ENCODE measurements at places on chromosomes 3 and 15. TPM values are rescaled to one million over a fixed set of nuclear protein-coding genes. Genes with fewer than 3 reads are reported as not detected.

GRCh38 chr15:73866881-73867410 lies 6.4 kb upstream of the TBC1D21 start:
- DNase-seq: no peak

DNA sequence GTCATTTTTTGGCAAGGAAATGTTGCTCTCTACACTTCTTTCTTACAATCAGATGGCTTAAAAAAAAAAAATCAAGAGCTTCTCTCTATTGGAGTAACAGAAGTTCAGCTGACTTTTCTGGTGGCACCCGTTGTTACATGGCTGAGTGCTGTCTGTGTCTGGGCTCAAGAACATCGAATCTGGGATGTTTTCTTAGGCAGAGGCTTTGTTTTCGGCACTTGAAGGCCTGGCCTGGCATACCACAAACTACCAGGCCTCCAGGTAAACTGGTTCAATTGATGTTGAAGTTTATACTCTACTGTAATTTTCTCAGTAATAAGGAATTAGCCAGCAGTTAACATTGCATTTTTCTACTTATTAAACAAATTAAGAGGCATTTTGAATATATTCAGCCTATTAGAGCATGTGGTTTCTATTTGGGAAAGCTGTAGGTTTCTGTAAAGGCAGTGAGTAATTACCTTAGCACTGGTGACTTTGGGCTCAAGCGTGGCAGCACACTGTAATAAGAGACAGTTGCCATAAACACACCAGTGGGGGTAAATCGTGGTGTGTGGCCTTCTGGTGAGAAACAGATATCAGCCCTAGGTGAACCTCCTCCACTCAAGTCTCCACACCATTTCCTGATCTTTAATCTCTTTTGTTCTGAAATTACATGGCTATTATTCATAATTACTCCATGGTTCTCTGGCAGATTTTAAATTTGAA lies 544.7 kb downstream of the MECOM start:
- no peak for DNase-seq

GRCh38 chr3:64730681-64731080 lies 42.9 kb upstream of the ADAMTS9 start:
- peak; percentile 20 for DNase-seq

DNA sequence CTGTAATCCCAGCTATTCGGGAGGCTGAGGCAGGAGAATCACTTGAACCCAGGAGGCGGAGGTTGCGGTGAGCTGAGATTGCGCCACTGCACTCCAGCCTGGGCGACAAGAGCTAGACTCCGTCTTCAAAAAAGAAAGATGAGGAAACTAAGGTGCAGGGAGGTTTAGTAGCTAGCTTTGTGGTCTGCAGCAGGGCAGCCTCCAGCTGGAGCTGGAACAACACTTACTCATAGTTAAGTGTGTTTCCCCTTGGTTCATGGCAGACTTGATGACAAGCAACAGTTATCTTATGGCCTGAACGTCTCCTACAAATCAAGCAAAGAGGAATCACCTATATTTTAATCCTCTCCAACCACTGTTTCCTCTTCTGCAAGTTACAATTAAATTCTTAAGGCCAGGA lies 12.6 kb downstream of the KAT2B start:
- no peak for DNase-seq

The SEMA3F gene
- 10.1 TPM for total RNA-seq

GRCh38 chr15:45391746-45392583 lies 13.6 kb upstream of the GATM start:
- DNase-seq: no peak

The NSMCE3 gene
- total RNA-seq: 9.0 TPM

The SLCO3A1 gene
- 47.3 TPM for total RNA-seq

DNA sequence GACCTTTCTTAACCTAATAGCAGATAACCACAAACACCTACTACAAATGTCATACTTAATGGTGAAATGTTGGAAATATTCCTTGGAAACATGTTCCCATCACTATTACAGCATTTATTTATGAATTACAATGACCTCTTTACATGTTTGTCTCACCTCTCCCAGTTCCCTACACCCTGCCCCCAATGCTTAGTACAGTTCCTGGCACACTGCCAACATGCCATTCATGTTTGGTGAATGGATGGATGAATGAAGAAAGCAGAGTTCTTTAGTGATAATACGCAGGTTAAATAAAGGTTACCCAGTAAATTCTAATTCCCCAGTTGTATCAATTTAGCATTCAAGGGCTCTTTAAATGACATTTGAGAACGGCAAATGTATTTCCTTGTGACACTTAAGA lies 259.9 kb upstream of the ATP11B start:
- DNase-seq: no peak

The CHRNA7 gene
- total RNA-seq: 1.5 TPM

DNA sequence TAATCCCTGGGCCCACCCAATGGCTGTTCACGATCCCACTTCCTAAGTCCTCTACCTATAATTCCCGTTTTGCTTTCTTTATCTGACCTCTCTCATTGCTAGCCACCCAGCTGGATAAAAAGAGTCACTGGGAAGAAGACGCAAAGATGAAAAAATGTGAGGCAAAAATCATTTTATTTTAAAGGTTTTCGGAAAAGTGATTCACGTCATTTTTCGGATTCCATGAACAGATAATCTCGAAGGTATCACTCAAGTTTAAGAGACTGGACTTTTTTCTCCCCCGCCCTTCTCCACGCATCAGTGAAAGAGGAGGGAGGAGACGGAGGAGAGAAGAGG lies 266.6 kb downstream of the CGGBP1 start:
- no peak for DNase-seq

The CACNA2D2 gene
- total RNA-seq: 8.7 TPM

The REC114 gene
- 5.1 TPM for total RNA-seq

The NR1I2 gene
- total RNA-seq: 0.18 TPM

DNA sequence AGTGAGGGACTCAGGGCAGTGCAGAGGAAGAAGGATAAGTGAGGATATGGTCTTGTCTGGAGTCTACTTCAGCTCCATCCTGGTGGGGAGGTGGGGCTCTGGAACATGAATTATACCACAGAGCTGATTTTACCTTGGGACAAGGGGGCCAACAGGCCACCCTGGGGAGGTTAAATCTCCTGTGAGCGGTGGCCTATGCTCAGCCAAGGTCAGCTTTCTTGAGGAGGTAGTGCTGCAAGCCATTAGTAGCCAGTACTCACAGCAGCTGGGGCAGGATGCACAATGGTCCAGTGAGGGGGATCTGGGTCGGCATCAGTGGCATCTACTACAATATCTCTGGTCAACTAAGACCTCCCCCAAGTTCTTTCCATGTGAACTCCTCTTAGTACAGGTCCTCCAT lies 49.7 kb downstream of the XYLB start:
- no peak for DNase-seq

DNA sequence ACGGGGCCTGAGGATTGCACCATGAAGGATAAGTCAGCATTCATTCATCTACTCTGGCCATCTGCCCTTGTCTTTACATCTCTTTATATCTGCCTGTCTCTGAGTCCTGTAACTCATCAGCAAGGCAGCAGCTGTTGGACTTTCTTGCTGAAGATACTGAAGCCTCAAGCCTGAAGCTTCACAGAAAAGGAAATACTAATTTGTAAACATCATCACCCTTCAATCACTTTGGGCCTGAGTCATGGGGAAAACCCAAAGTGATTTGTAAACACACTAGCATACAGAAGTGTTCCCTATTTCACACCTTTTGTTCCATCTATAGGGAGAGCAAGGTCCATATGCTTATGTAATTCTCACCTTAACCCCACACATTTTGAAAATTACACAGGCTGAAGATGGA lies 928.2 kb downstream of the EPHA3 start:
- DNase-seq: no peak

- no peak for DNase-seq
These were observed 225.2 kb downstream of the TCF12 start for GRCh38 chr15:57143511-57144078.

The HYPK gene
- 16.0 TPM for total RNA-seq

GRCh38 chr3:65334045-65334665 lies 646.4 kb upstream of the ADAMTS9 start:
- peak; percentile 42 for DNase-seq

The TRH gene
- total RNA-seq: not detected

DNA sequence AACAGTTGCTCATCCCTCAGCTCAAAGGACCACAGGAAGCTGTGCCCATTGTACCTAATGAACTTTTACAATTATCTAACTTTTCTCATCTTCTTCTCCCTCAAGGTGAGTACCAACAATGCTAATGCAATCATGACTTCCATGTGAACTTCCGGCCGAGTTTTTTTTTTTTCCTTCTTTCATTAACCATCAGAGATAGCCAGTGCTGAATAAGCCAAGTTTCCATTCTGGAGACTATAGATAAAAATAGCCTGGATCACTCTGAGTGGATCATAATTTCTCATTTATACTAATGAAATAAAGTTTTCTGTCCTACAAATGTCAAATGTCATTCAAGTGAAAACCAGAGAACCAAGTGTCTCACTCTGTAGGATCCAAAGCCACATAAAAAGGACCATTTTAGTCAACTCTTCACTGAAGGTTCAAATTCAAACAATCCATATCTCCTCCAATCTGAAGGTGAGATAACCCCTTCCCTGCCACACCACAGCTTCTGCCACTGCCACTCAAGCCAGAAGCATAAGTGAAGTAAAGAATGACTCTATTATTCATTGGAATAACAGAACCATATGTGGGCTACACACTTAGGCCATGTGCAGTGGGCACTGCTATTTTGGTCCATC lies 5.5 kb downstream of the SUMF1 start:
- DNase-seq: no peak

DNA sequence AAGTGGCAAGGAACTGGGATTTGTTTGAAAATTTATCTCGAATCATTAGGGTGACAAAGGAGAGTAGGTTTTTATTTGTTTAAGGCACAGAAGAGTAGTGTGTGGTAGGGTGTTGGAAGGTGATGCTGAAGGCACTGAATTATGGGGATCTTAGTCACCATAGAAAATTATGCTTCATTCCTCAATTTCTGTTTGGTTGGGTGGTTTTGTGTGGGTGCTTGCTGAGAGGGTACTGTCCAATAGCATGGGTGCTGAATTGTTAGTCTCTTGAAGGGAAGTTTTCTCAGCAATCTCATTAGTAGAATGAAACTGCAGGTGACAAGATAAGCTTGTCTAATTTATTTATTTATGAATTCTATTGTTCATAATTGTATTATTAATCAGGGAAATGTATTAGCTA lies 610.9 kb downstream of the AGBL1 start:
- DNase-seq: peak; percentile 0

The KNG1 gene
- total RNA-seq: 0.43 TPM

The PLSCR5 gene
- total RNA-seq: not detected

- DNase-seq: no peak
These were observed 56.8 kb downstream of the SNRK start for GRCh38 chr3:43343185-43343584.

DNA sequence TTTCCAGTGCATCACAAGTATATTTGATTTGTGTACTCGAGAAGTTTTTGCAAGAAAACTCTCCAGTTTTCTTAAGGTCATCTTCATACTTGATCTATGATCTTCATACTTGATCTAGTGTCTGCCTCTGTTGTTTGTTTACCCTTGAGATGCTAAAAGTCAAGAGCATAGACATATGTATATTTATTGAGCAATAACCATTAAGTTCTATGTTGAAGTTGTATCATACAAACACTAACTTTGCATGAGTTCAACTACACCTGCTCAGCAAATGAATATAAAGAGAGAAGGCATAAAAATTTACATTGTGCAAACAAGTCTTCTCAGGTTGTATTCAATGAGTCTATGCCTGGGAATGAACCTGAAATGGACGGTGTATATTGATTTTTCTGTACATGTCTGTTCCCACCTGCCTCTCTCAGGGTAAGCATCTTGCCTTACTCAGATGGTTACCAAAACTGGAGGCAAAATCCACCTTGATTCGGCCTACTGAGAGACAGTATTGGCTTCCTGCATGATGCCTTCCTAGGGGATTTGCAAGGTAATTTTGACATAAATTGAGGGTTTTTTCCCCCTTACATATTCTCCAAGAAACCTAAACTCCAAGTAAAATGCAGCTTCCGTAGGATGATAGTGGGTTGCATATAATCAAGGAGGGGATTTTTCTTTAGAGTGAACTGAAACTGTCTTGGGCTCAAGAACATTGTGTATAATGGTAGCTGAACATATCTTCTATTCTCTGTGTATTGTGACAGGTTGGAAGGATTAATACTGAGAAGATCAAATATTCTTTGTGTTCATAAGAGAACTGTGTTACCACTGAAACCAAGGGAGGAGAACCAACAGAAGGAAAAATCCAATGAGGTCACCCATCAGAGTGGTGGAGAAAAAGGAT lies 110.4 kb downstream of the FILIP1L start:
- no peak for DNase-seq

GRCh38 chr3:112900113-112900512 lies 53.4 kb upstream of the CD200R1L start:
- no peak for DNase-seq

The EPM2AIP1 gene
- total RNA-seq: 21.8 TPM

- DNase-seq: no peak
These were observed 60.0 kb upstream of the SYN2 start for GRCh38 chr3:11944052-11944673.

The RFTN1 gene
- 17.9 TPM for total RNA-seq

DNA sequence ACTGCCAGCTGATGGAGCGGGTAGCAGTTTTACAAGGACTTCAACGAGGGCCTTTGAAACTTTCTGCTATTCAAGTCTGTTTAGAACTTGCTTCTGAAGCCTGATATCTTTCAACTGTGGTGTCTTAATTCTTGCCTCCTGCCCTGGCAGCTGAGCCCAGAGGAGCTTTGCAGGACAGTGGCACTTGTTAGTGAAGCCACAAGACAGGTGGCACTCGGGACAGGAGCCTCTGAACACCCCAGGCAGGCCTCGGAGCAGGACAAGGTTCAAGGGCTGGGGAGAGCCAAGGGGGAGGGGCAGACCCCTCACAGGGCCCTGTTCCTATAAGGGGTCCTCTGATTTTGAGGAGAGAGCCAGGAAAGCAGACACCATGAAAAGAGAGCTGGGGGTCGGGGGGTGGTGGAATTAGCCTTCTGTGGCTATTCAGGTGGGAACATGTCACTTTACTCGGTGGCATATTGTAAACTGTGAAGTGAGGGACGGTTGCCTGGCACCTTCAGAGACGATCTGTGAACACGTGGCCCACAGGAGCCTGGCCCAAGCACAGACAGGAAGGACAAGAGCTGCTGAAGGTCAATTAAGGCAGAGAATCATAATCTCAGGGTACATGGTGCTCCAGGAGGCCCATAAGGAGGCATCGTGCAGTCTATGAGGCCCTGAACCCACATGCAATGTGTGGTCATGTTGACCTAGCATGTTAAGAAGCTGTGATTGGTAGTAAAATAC lies 30.1 kb upstream of the KY start:
- DNase-seq: no peak

- DNase-seq: no peak
These were observed 14.1 kb downstream of the CLDN1 start for GRCh38 chr3:190308154-190308553.

The TIMP4 gene
- total RNA-seq: 19.6 TPM

DNA sequence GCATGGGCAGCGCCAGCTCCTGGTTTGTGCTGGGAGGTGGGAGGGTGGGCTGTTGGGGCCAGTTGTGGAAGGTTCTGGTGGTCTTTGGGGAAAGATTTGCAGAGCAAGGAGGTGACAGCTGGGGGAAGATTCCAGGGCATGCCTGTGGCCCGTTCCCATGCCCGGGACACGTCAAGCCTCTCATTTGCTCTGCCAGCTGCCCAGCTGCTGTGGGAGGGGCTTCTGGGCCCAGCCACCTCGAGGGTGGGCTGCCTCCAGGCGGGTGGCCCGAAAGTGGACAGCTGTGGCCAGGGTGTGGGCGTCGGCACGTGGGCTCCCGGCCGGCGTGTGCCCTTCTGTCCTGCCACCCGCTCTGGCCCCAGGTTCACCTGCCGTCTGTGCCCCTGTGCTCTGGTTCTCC lies 17.2 kb downstream of the PLXNA1 start:
- no peak for DNase-seq

Measured in right cardiac atrium (tissue), 5 donors.